ENCODE measurements at places on chromosomes 1 and 21.

- DNase-seq = no peak
These were observed 47.8 kb upstream of the BTG3 start for GRCh38 chr21:17660452-17660851.

- peak; percentile 95 for DNase-seq
These were observed at the start of gene SH3BP5L for GRCh38 chr1:248825909-248826760. Gene SH3BP5L, minus strand, starts transcription at chr1:248825915. Its CDS starts 980 bp downstream, at chr1:248824935.

GRCh38 chr1:224710196-224710595 lies 94.1 kb downstream of the CNIH3 start:
- no peak for DNase-seq

DNA sequence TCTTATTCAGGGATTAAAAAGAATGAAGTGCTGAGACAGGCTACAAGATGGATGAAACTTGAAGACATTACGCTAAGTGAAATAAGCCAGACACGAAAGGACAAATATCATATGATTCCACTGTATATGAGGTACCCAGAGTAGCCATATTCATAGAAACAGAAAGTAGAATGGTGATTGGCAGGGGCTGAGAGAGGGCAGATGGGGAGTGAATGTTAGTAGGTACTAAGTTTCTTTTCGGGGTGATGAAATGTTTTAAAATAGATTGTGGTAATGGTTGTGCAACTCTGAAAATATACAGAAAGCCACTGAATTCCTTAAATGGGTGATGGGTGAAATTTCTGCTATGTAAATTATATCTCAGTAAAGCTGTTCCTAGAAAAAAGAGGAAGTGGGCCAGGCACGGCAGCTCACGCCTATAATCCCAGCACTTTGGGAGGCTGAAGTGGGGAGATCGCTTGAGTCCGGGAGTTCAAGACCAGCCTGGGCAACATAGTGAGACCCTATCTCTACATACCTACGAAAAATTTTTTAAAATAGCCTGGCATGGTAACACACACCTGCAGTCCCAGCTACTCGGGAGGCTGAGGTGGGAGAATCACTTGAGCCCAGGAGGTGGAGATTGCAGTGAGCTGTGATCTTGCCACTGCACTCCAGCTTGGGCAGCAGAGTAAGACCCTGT lies 15.9 kb downstream of the SLC27A3 start:
- DNase-seq = no peak

DNA sequence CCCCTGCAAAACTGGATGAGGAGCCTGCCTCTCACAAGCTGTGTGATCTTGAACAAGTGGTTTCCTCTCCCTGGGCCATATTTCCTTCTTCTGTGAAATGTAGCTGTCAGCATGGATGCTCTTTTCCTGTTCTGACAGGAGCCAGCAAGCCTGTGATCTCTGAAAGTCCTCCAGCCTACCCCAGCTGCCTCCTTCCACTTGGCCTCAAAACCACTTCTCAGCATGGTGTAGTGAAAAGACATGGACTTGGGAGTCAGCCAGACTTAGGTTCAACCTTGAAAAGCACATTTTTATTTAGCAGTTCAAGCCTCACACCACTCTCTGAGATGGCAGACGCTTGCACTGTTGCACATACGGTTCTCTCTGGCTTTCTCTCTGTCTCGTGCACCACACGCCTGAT lies 292.9 kb upstream of the DUSP10 start:
- DNase-seq = no peak

DNA sequence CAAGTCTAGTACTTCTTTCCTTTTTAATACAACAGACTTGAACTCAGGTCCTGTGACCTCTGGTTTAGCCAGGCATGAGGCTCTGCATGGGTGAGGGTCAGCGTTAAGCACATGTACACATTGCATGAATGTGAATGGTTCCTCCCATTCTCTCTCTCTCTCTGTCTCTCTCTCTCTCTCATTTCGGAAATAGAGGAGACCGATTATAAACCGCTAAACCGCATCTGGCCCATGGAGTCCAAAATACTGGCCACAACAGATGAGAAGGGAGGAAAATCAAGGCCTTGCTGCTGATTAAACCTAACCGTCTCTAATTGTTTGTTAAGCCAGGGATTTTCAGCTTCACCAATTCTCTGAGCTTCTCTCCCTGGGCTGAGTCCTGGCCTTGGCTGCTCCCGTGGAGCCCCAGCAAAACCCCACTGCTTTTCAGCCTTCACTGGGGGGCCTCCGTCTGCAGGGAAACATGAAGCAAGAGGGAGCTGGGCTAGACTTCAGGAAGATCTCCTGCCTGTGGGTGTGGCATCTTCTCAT lies 6.6 kb downstream of the RSPO1 start:
- DNase-seq = no peak

DNA sequence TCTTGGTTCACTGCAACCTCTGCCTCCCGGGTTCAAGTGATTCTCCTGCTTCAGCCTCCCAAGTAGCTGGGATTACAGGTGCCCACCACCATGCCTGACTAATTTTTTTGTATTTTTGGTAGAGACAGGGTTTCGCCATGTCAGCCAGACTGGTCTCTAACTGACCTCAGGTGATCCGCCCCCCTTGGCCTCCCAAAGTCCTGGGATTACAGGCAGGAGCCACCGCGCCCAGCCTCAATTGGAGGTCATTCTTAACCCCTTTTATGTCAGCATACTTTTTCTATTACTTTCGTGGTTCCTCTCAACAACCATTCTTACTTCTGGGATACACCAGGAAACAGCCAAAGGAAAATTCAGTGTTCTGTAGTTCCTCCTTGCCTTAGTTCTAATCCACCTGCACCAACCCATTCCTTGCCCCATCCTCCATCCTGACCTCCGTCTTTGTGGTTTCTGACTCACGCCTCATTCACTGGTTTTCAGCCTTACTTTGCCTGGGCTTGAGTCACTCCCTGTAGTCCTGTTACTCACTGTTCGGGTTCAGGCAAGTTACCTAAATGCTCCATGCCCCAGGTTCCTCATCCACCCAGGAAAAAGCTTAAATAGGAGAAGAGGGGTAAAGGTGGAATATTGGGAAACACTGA lies 12.9 kb upstream of the BCL10 start:
- no peak for DNase-seq

DNA sequence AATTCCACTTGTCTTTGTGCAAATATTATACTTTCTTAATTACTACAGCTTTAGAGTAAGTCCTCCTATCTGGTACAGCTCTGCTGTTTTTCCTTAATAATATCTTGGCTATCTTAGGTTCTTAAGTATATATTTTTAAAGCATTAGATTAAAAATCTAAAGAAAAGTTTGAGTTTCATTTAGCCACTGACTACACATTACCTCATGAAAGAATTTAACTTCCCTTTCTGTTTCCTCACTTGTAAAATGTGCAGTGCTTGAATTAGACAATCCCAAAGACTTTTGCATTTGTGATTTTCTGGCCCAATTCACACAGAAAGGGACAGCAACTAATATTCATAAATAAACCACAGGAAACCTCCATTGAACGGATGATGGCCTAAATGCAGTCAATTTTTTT lies 126.4 kb upstream of the SAMSN1 start:
- DNase-seq = no peak

GRCh38 chr1:22117851-22118250 lies 25.0 kb downstream of the WNT4 start:
- no peak for DNase-seq

- DNase-seq = no peak
These were observed 18.2 kb downstream of the VAV3 start for GRCh38 chr1:107946794-107947193.

- DNase-seq = no peak
These were observed at the start of gene WNT4 for GRCh38 chr1:22143065-22144033. Gene WNT4, minus strand, starts transcription at chr1:22143097. Its CDS starts 175 bp downstream, at chr1:22142922.

DNA sequence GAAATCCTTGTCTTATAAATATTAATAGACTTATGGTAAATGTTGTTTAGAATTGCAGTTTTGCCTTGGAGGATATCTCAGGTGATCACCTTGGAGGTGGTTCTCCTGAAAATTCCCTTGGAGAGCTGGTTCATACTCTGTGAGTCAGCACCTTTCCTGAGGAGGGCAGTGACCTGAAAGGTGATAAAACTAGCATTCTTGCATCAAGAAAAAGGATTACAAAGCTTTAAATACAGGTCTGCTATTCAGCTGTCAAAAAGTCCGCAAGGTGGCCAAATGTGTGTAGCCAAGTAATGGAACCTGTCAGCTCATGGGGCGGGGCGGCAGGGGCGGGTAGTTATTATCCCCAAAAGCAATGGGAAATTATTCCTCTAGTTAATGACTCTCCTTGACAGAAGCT lies 52.8 kb upstream of the EDARADD start:
- no peak for DNase-seq

DNA sequence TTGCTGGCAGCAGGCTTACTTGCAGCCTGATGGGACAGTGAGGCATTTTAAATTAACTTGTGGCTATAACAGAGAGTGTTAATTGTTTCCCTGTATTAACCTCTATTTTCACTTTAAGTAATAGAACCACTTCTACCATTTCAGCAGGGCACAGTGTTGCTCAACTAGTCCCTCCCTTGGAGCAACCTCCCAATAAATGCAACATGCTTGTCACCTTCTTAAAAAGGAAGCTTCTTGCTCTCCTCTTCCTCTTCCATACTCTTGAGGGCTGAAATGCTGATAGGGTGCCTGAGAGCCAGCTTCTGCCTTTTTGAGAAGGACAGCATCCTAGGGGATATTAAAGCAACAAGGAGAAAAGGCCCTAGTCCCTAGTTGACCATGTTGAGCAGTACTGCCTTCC lies 52.1 kb downstream of the C4BPA start:
- no peak for DNase-seq

- peak; percentile 82 for DNase-seq
These were observed 37.2 kb downstream of the KCNJ6 start for GRCh38 chr21:37878946-37879660.

DNA sequence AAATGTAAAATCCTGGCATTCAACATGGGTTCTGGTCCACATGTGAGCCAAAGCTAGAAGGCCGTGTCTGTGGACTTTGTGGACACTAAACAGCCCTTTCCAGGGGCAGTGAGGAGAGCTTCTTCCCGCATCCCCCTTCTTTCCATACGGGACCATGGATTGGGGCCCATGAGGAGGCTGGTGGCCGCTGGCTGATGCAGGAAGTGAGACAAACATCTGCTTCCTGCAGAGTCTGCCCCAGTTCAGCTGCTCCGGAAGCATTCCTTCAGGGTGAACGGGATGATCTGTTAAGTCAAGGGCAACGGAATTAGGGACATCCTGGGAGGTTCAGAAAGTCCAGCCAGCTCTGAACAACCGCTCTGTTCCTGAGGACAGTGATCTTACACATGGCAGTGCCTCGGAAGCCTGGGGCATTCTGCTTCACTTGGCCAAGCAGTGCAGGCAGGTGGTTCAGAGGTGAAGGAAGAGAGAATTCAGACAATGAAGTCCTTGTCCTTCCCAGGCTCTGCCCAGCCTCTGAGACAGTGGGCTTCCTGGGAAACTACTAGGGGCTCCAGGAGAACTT lies 1.5 kb downstream of the CA6 start:
- DNase-seq = no peak

GRCh38 chr1:68185743-68186142 lies 46.6 kb downstream of the WLS start:
- no peak for DNase-seq

DNA sequence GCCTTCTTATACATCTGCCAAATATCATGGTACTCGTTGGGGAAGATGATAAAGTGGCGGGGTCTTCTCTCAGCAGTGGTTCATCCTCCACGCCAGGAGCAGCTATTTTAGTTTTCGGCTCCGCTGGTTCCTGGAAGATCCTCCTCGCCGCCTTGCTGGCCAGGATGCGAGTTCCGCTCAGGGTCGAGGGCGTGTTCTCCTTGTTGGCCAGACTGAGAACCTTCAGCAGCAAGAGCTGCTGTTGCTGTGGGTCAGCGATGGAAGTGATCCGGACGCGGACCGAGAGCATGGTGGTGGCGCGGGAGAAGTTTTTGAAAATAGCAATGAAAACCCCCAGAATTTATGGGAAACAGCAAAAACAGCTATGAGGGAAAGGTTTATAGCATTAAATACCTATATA lies 11.4 kb upstream of the CFAP126 start:
- DNase-seq = no peak

DNA sequence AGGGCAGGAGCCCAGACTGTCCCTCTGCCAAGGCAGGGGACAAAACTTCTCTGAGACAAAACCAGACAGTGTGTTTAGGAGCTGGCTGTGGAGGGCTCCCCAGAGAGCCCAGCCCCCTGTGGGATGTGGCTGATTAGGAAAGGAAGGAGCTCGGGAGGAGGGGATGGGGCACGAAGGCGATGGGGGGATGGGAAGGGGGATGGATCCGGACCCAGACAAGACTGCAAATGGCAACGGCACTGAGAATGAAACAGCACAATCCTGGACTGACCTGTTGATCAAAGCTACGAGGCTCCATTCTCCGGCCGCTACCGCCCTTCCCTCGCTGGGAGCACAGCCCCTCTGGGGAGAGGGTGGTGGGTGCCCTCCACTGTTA lies 33.1 kb downstream of the FOXO6 start:
- no peak for DNase-seq

GRCh38 chr1:86754265-86754974 lies 50.0 kb downstream of the SH3GLB1 start:
- no peak for DNase-seq

DNA sequence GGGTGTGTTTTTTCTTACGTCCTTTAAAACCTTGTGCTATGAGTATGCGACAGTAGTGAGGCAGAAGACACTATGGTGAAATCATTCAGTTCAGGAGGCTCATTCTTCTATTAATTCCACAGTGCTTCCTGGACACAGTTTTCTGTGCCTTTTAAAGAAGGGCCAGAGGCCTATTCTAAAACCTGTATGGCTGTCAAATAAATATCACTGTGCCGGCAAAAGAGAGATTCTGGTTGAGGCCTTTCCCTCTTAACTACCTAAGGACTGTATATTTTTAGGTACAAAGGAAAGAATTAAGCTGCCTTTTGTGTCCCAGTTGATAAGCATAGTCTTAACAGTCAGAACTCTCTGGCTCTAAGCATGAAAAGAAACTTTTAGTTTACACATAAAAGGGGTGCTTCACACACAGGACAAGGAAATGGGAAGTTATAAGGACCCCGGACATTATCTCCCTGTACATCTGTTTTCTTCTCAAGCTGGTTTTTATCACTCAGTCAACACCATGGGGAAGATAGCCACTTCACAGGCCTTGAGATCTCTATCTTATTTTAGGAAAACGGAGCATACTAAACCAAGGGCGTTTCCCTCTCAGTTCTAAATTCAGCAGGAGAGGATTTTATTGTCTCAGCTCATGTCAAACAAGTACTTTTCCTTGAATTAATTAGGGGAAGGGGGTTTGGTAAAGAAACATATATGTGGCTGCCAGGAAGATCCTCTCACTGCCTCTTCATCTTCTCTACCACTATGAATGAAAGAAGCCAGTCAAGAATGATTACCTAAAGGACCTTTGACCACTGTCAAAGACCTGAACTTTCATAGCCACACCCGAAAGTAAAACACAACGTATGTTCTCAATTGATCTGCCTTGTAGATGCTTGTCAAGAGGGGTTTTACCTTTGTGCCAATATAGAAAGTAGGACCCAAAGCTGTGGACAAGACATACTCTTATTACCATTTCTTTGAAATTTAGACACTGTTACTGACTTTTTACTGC lies 71.4 kb upstream of the HSPA13 start:
- no peak for DNase-seq

GRCh38 chr1:95660736-95661135 lies 426.7 kb downstream of the RWDD3 start:
- no peak for DNase-seq

DNA sequence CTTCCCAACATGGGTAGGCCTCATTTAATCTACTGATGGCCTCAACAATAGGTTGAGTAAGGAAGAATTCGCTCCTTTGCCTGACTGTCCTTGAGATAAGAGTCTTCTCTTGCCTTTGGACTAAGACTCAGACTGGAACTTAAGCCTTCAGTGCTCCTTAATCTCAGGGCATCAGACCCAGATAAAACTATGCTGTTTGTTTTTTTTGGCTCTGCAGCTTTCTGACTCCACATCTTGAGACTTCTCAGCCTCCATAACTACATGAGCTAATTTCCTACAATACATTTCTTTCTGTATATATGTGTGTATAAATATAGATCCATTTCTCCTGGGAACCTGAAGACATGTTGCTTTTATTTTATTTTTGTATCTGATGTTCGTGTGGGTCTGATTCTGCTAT lies 1470.7 kb upstream of the PRMT6 start:
- no peak for DNase-seq
